ENCODE measurements at places on chromosomes 12 and 14. TPM values are rescaled to one million over a fixed set of nuclear protein-coding genes. Genes with fewer than 3 reads are reported as not detected.

The CISTR gene
- total RNA-seq: not detected

The LHX5 gene
- total RNA-seq: 0.73 TPM

The ITPR2 gene
- total RNA-seq: 14.8 TPM

The OVCH1 gene
- total RNA-seq: not detected

The CLEC4A gene
- total RNA-seq: 0.38 TPM

GRCh38 chr12:42090899-42091298 is 53.8 kb downstream of the GXYLT1 start:
- no peaks in the 10 kb centered on the region for H3K4me1 ChIP-seq
- peak overlapping the region; percentile 73 for H3K27ac ChIP-seq
- no peaks in the 10 kb centered on the region for H3K27me3 ChIP-seq
- no peak overlapping the region for H3K4me3 ChIP-seq
- DNase-seq: no peak
- peaks cover 27% of the 10 kb centered on the region for H3K36me3 ChIP-seq

DNA sequence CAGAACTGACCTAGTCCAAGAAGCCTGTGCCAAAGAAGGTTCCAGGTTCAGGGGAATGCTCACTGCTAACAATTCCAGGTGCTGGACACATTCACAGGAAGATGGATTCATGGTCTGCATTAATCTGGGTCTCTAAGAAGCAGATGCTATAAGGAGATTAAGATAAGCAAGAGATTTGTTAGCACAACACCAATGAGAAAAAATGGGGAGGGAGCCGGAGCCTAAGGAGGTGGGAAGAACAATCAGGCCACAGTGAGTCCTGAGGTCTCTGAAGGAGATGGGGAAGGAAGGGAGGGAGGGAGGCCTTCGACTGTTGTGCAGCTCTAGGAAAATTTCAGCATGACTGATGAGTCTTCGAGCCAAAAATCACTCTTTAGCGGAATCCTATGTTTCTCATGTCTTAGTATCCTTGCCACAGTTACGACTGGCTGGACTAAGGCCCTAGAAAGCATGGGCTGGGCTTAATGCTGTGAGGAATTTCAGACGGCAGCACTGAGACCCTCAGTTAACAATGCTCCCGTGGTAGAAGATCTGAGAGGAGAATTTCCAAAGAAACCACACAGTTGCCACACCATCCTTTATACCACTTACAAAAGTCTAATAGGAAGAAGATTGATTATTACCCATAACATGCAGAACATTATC is 31.5 kb upstream of the PTGDR start:
- no peaks in the 10 kb centered on the region for H3K27me3 ChIP-seq
- no peak overlapping the region for H3K4me3 ChIP-seq
- no peaks in the 10 kb centered on the region for H3K36me3 ChIP-seq
- H3K27ac ChIP-seq: no peak overlapping the region
- H3K4me1 ChIP-seq: no peaks in the 10 kb centered on the region

GRCh38 chr14:61754627-61755381 is 7.4 kb upstream of the SNAPC1 start:
- peaks cover 5% of the 10 kb centered on the region for H3K36me3 ChIP-seq
- H3K4me3 ChIP-seq: no peak overlapping the region
- no peaks in the 10 kb centered on the region for H3K27me3 ChIP-seq

DNA sequence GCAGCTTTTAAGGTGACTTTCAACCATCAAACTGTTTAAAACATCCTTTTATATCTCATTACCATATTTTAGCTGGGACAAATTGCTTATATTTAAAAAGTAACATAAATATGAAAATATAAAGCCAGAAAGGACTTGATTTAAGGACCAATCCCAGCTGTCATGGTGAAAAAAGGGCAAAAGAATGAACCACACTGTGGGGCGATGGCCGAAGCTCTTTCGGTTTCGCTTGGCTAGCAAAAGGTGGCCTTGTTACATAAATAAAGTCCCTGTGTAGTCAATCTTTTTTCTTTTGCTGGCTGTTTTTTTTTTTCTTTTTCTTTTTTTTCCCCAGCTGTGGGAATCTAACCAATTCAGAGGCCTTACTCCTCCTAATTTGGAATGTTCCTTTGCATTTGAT is 50.9 kb downstream of the FBXO33 start:
- no peaks in the 10 kb centered on the region for H3K36me3 ChIP-seq
- no peak overlapping the region for H3K27ac ChIP-seq
- H3K4me1 ChIP-seq: no peaks in the 10 kb centered on the region
- no peak overlapping the region for H3K4me3 ChIP-seq
- no peaks in the 10 kb centered on the region for H3K27me3 ChIP-seq

- peak overlapping the region; percentile 2 for H3K27ac ChIP-seq
- H3K36me3 ChIP-seq: no peaks in the 10 kb centered on the region
- no peak overlapping the region for H3K4me3 ChIP-seq
- H3K4me1 ChIP-seq: peaks cover 8% of the 10 kb centered on the region
- H3K27me3 ChIP-seq: no peaks in the 10 kb centered on the region
Observed at GRCh38 chr14:68518166-68518565, 274.7 kb downstream of the ZFP36L1 start.

- no peaks in the 10 kb centered on the region for H3K36me3 ChIP-seq
- no peak overlapping the region for H3K4me3 ChIP-seq
- DNase-seq: no peak
- no peaks in the 10 kb centered on the region for H3K27me3 ChIP-seq
Observed at GRCh38 chr14:72590577-72590976, 303.3 kb downstream of the DPF3 start.

- no peaks in the 10 kb centered on the region for H3K36me3 ChIP-seq
- H3K4me3 ChIP-seq: peak overlapping the region; percentile 69
- no peaks in the 10 kb centered on the region for H3K4me1 ChIP-seq
- H3K27me3 ChIP-seq: peaks cover 18% of the 10 kb centered on the region
- H3K27ac ChIP-seq: no peak overlapping the region
Observed at GRCh38 chr12:51821440-51822260, 26.9 kb downstream of the FIGNL2 start.

GRCh38 chr12:25458047-25458552 is 95.0 kb downstream of the LMNTD1 start:
- no peak for DNase-seq
- no peak overlapping the region for H3K4me3 ChIP-seq
- no peak overlapping the region for H3K27ac ChIP-seq
- H3K36me3 ChIP-seq: no peaks in the 10 kb centered on the region

DNA sequence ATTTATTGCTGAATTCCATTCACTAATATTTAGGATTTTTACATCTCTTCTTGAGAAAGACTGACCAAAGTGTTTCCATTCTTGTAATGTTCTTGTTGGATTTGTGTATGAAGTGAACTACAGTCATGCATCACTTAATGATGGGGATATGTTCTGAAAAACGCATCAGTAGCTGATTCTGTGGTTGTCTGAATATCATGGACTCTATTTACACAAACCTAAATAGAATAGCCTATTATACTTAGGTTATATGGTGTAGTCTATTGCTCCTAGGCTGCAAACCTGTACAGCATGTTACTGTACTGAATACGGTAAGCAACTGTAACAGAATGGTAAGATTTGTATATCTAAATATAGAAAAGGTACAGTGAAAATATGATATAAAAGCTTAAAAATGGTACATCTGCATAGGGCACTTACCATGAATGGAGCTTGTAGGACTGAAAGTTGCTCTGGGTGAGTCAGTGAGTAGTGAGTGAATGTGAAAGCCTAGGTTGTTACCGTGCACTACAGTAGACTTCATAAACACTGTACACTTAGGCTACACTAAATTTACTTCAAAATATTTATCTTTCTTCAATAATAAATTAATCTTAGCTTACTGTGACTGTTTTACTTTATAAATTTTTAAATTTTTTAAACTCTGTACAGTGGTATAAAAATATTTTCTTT is 27.6 kb upstream of the P2RX4 start:
- no peaks in the 10 kb centered on the region for H3K36me3 ChIP-seq
- no peak overlapping the region for H3K27ac ChIP-seq
- H3K27me3 ChIP-seq: peaks cover under 1% of the 10 kb centered on the region
- DNase-seq: no peak

GRCh38 chr14:31207287-31207754 is 272 bp downstream of the HECTD1 start:
- H3K4me1 ChIP-seq: no peaks in the 10 kb centered on the region
- peak overlapping the region; percentile 98 for H3K27ac ChIP-seq
- H3K27me3 ChIP-seq: no peaks in the 10 kb centered on the region
- peaks cover 24% of the 10 kb centered on the region for H3K36me3 ChIP-seq
- peak overlapping the region; percentile 87 for H3K4me3 ChIP-seq

DNA sequence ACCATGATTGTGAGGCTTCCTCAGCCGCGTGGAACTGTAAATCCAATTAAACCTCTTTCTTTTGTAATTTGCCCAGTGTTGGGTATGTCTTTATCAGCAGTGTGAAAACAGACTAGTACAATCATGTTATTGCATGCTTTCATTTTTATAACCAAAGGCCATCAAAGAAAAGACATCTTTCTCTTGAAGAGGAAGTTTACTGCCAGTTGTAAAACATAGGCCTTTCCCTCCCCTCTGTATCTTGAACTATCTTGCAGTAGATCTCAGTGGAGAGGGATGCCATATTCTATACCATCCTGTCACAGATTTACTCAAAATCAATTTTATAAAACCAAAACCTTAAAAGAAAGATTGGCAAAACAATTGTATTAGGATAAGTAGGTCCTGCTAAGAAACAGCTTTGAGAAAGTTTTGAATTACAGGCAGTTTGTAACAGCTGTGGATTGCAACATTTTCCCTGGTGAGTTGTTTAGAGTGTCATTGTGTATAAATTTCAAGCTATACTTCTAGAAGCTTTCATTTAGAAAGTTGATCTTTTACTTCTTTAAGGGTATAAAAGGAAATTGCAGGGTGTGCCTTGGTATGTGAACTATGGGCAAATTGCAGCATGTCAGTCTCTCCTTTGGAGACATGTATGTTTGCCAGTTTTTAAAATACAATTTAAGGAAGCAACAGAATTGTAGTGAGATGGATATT is 128.0 kb downstream of the ATP23 start:
- no peaks in the 10 kb centered on the region for H3K4me1 ChIP-seq
- H3K36me3 ChIP-seq: no peaks in the 10 kb centered on the region
- H3K27ac ChIP-seq: no peak overlapping the region
- H3K4me3 ChIP-seq: no peak overlapping the region
- DNase-seq: no peak

GRCh38 chr14:93683226-93683625 is 105.1 kb downstream of the PRIMA1 start:
- H3K27ac ChIP-seq: no peak overlapping the region
- H3K4me1 ChIP-seq: peaks cover 30% of the 10 kb centered on the region
- DNase-seq: peak; percentile 66

- no peak for DNase-seq
- no peaks in the 10 kb centered on the region for H3K36me3 ChIP-seq
- no peak overlapping the region for H3K27ac ChIP-seq
- no peaks in the 10 kb centered on the region for H3K4me1 ChIP-seq
- H3K27me3 ChIP-seq: no peaks in the 10 kb centered on the region
Observed at GRCh38 chr14:96267336-96267735, 11.3 kb downstream of the BDKRB1 start.

GRCh38 chr12:116247377-116247776 is 30.1 kb downstream of the MED13L start:
- H3K4me3 ChIP-seq: no peak overlapping the region
- H3K27ac ChIP-seq: no peak overlapping the region
- H3K4me1 ChIP-seq: peaks cover 4% of the 10 kb centered on the region
- H3K27me3 ChIP-seq: no peaks in the 10 kb centered on the region
- DNase-seq: no peak
- no peaks in the 10 kb centered on the region for H3K36me3 ChIP-seq

- no peaks in the 10 kb centered on the region for H3K27me3 ChIP-seq
- no peak overlapping the region for H3K27ac ChIP-seq
- DNase-seq: no peak
Observed at GRCh38 chr12:52439420-52439819, 5.2 kb upstream of the KRT75 start.

Data from endodermal cell (in vitro differentiated cells).